Thoracic aorta endothelial cell (primary cell): ENCODE measurements at places on chromosomes 13 and 19. TPM values are rescaled to one million over a fixed set of nuclear protein-coding genes. Genes with fewer than 3 reads are reported as not detected.

COL5A3 gene
- under 0.01 TPM in 1 of 2 replicates, not detected in the other for total RNA-seq

AMH gene
- total RNA-seq, result 0.93 and 1.1 TPM in 2 replicates

C13orf42 gene
- not detected in 2 replicates for total RNA-seq

ZNF491 gene
- 0.65 and 0.93 TPM in 2 replicates for total RNA-seq

MEGF8 gene
- total RNA-seq, result 25.4 and 27.6 TPM in 2 replicates

DNASE2 gene
- 12.1 and 20.0 TPM in 2 replicates for total RNA-seq

TTC9B gene
- not detected in 2 replicates for total RNA-seq

ZNF235 gene
- 2.6 and 3.2 TPM in 2 replicates for total RNA-seq
